Stimulated activated CD8-positive, alpha-beta memory T cell treated with anti-CD3 and anti-CD28 coated beads, Interleukin-12 subunit alpha, Interleukin-12 subunit beta, amount 100 ng/mL, for 4 hours (primary cell): ENCODE measurements at places on chromosomes 16 and 17.

DNA sequence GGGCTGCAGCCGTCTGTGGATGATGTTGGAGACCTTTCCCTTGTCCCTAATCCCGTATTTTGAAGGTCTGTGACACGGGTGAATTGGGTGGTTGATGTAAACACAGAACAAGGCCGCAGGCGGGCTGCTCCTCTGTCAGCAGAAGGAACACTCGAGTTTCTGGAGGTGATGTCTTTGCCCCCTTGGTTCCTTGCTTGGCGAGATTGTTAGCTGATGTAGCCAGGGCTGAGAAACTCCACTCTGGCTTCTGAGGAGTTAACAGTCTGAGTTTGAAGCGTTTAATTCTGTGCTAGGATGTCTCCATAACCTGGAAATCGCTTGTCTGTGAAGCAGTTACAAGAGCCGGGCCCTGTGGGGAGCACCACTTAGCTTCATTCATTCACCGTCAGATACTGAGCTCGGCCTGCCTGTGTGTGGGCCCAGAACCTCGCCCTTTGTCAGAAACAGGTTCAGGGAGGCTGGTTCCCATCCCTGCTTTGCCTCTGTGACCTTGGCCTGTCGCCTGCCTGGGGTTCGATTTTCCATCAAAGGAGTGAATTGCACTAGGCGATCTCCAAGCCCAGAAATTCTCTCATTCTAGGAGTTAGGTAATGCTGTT, 1.3 kb downstream of the MAPK8IP3 start:
- DNase-seq = no peak

- DNase-seq = no peak
Measured at GRCh38 chr16:82331974-82332750, 162.1 kb upstream of the MPHOSPH6 start.

GRCh38 chr16:86387468-86388440, 122.6 kb upstream of the FOXF1 start:
- DNase-seq = no peak

DNA sequence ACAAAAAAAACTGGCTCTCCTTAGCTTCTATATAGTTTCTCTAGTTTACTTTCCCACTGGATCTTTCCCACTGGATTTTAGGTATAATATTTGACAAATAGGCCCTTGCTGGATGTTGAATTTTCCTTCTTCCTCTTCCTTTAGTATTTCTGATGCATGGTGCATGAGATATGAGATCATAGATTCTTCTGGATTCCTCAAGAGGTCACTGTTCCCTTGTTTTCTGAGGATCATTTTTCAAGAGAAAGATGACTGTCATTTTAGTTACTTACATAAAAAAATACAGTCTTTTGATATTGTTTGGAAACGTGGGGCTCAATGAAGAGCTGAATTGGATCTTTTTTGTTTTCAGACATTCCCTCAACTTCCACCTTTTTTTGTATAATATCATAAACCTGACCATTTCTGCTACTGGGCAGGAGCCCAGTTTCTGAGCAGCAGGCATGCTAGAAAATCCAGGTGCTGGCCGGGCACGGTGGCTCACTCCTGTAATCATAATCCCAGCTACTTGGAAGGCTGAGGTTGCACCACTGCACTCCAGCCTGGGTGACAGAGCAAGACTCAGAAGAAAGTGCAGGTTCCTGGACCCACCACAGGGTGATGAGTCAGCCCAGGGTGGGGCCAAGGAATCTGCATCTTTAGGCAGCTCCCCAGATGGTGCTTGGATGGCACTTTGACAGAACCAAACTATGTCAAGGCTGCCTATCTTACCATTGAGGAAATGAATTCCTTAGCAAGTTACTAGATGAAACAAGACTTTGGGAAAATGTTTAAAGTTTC, 70.3 kb downstream of the SDR42E1 start:
- no peak for DNase-seq

DNA sequence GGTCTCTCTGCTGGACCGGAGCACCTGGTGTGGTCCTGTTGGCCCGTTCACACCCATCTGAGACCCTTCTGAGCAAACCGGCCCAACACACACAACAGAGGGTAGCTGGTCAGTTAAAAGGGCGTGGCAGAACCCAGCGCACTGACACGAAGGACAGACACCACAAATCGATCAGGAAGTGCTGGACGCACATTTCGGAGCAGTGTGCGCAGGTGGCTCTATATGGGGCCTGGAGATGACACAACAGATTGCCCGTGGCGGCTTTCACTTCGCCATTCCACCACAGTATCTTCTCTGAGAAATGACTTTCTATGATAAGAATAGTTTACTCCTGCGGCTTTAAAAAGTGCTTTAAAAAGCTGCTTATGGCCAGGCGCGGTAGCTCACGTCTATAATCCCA, 12.5 kb downstream of the CCDC57 start:
- no peak for DNase-seq

DNA sequence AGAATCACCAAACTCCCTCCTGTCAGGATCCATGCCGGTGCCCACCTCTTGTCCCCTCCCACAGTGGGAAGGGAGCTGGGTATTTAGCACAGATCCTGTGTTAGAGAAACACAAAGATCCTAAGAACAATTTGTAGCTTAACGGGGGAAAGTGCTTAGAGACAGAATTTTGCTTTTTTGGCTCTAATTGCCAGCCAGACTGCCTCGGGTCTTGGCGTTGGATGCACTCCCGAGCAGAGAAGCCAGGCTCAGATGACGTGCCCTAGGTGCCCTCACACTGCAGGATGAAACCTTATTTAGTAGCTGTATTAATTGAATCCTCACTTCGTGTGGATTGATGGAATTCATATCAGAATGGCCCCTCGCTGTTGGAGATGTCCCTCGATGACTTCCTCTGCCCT, 22.5 kb upstream of the MAF start:
- DNase-seq = no peak

- DNase-seq = no peak
Measured at GRCh38 chr17:75571885-75572215, 15.8 kb upstream of the MYO15B start.

DNA sequence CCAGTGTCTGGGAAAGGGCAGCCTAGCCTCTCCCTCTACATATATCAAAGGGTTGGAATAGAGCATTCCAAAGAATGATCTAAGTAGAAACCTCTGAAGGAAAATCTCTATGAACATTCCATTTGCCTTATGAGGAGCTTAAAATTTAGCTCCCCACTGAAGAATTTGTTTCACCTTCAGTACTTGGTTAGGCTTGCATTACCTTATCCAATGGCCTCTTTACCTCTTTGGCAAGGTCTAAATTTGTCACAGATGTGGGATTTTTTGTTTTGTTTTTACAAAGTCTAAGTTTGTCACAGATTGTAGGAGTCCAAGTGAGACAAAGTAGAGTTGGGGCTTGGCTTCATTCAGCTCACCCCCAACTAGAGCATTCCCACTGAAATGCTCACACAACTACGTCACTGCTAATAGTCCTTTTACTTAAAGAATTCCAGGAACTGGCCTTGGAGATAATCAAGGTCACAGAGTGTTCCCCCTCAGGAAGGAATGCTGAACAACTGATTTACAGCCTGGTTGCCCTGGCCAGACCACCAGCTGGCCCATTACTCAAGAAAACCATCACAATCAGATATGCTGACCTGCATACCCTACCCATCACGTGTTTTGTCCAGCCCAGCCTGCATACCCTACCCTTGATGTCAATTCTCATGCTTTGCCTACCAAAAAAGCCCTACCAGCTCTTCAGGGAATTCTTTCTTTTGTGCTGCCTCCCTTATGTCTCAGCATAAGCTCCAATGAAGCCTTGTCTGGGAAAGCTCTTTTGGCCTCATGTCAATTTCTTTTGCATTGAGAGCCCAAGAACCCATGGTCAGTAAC, 26.5 kb upstream of the PPM1D start:
- no peak for DNase-seq

- no peak for DNase-seq
Measured at GRCh38 chr16:83494459-83494858, 313.3 kb upstream of the HSBP1 start.

- DNase-seq = no peak
Measured at GRCh38 chr16:81207076-81207475, 31.4 kb upstream of the BCO1 start.

DNA sequence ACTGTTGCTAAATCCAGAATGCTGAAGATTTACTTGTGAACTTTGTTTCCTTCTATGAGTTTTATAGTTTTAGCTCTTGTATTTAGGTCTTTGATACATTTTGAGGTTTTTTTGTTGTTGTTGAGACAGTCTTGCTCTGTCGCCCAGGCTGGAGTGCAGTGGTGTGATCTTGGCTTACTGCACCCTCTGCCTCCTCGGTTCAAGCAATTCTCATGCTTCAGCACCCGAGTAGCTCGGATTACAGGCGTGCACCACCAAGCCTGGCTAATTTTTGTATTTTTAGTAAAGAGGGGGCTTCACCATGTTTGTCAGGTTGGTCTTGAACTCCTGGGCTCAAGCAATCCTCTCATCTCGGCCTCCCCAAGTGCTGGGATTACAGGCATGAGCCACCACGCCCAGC, 14.4 kb downstream of the TENT4B start:
- DNase-seq = no peak

GRCh38 chr17:2904135-2904534, 107.9 kb downstream of the RAP1GAP2 start:
- DNase-seq = no peak

- DNase-seq = no peak
Measured at GRCh38 chr16:51553314-51553713, 402.2 kb upstream of the SALL1 start.

DNA sequence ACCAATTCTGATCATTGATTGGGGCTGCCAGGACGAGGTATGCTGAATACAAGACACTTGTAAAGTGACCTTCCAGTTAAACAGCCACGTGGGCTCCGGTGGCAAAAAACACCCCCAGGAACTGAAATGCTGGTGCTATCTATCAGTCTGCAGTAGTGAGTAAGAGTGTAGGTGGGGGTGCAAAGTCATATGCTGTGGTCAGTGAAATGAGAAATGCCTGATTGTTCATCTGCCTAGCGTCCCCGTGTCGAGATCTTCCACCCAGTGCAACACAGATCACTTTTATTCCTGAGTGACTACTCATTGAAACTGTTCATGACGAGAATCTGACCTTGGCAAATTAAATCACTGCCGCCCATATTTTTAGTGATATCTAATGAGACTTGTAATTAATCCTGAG, 806.5 kb upstream of the GOT2 start:
- DNase-seq = no peak

DNA sequence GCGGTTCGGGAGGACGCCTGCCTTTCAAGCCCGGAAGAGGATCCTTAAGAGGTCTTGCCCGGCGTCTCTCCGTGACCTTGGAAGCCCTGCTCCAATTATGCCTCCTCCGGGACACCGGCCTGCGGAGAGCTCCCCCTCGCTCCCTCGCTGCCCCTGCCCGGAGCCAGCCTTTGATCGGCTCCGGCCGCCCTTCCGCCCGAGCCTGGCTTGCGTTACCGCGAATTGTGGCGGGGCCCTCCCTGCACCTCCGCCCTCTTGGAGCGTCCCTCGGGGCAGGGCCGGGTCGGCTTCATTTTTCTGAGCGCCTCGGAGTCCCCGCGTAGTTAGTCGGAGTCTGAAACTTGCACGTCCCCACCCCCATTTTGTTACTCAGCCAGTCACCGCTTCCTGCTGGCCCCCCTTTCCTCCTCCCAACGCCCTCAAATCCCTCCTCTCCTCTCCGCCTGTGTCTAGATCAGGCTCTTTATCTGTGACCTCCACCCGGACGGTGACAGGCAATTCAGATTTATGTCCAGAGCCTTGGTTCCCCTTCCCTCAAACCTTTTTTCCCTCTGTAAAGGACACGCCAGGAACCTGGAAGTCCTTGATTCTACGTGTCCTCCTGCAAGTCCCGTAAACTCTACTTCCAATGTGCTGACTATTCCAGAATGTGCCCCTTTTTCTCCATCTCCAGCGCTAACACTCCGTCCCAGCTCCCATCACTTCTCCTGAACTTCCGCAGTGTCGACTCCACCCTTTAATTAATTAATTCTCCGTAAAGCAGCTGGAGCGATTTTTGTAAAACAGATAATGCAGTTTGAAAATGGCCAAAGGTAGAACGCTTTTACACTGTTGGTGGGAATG, 569 bp upstream of the RABEP2 start:
- DNase-seq = peak; percentile 60

- no peak for DNase-seq
Measured at GRCh38 chr17:28056276-28056620, 13.8 kb downstream of the NLK start.

DNA sequence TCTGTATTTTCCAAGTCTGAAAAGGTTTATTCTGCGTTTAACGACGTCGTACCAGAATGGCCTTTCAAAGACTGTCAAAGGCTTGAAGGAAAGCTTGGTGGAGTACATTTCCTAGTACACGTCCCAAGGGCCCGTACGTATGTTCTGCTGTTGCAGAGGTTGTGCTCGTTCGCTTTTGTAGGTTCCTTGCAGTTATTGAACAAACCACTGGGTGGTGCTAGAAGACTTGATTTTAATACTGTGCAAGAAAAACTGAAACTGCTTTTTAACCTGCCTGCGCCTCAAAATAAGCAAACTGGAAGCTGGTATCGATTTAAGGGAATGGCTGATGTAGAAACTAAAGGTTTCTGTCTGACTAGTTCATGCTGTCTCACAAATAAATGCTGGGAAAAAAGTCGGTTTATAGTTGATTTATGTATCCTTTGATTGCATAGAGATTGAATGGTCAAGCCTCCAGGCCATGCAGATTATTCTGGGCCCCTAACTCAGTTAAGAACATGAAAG, 54.6 kb downstream of the USP10 start:
- DNase-seq = no peak

- no peak for DNase-seq
Measured at GRCh38 chr17:49845321-49845720, 2.5 kb downstream of the TAC4 start.

DNA sequence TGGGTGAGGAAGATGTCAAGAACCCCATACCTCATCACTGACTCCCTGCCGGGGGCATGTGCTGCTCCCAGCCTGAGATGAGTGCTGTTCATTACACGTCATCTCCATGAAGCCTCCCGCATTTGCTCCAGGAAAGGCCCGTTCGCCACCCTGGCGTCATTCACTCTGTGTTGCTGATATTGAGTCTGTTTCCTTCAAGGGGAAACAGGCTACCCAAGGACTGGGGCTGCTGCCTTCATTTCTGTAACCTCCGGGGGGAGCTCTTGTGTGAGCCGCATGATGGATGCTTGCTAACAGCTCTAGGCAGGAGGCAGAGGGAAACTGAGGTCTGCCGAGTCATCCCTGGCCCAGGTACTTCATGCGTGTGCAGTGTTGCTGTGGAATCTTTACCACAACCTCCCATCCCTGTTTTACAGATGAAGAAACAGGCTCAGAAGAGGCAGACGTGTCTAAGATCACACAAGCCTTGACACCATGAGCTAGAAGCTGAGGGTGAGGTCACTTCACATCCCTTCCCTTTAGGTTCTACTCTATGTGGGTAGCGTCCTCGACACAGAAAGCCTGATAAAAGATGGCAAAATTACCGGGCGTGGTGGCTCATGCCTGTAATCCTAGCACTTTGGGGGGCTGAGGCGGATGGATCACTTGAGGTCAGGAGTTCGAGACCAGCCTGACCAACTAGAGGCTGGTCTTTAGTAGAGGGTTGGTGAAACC, 3.5 kb upstream of the ARMC5 start:
- DNase-seq = no peak

- no peak for DNase-seq
Measured at GRCh38 chr16:88932929-88933328, 44.1 kb downstream of the CBFA2T3 start.

GRCh38 chr17:69525920-69526841, 111.7 kb downstream of the MAP2K6 start:
- DNase-seq = no peak

GRCh38 chr17:59825533-59826322, 67.0 kb downstream of the TUBD1 start:
- DNase-seq = no peak
